ENCODE measurements at places on chromosomes 4 and X. TPM values are rescaled to one million over a fixed set of nuclear protein-coding genes. Genes with fewer than 3 reads are reported as not detected.

Gene PCDH11X
- total RNA-seq: not detected

Gene TMEM156
- 1.1 TPM for total RNA-seq

Gene YIPF7
- not detected for total RNA-seq

Gene ADGRG4
- total RNA-seq: 0.09 TPM

Measured in right lobe of liver (tissue), 6 donors.